ENCODE measurements at places on chromosomes 2 and 18. TPM values are rescaled to one million over a fixed set of nuclear protein-coding genes. Genes with fewer than 3 reads are reported as not detected.

The ADAM23 gene
- total RNA-seq = 0.03 TPM

The UGT1A8 gene
- not detected for total RNA-seq

The IL1RL1 gene
- total RNA-seq = not detected

GRCh38 chr18:49098386-49098785 is 147.6 kb upstream of the SMAD7 start:
- H3K27me3 ChIP-seq = no peaks in the 10 kb centered on the region
- no peaks in the 10 kb centered on the region for H3K36me3 ChIP-seq
- DNase-seq = no peak
- no peak overlapping the region for H3K4me3 ChIP-seq
- H3K4me1 ChIP-seq = peaks cover 39% of the 10 kb centered on the region

GRCh38 chr2:233470011-233470687 is 96.4 kb downstream of the USP40 start:
- no peak overlapping the region for H3K27ac ChIP-seq
- H3K27me3 ChIP-seq = no peaks in the 10 kb centered on the region
- no peaks in the 10 kb centered on the region for H3K4me1 ChIP-seq
- H3K36me3 ChIP-seq = peaks cover 40% of the 10 kb centered on the region
- no peak for DNase-seq

DNA sequence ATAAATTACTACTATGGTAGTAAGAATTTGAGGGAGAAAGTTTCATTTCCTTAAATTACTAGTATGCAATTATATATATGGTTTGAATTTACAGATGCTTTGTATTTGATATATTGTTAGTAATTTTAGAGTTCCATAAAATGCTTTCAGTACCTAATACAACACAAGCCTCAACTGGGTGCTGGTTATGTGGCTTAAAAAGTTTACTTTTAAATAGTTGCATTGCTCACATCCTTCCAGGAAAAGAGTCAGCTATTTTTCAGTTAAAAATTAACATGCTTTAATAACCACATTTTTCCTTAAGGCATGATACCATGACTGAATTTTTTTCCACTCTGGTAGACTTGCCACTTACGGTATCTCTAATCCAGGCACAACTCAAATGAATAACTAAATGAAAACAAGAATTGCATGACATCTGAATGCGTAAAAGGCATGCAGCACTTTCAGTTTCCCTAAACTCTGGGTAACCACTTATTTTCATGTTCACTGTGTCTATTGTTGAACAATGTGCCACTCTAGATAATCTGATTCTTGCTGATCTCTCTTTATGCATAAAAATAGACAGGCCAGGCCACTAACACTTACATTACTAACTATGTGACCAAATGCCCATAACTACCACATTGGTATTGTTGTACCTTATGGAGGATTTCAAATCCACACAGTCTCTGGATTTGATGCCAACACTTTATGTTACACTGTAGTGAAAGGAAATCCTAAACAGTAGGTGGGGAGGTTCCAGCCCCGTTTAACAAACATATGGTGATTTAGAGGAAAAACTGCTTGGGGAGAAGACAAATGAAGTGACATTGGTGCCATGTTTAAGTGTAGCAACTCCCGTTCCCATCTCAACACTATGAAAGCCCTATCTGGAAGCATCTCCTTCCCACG is 35.5 kb upstream of the SLC35F5 start:
- H3K4me1 ChIP-seq = peaks cover 9% of the 10 kb centered on the region
- no peak for DNase-seq
- H3K27ac ChIP-seq = peak overlapping the region; percentile 36
- H3K36me3 ChIP-seq = no peaks in the 10 kb centered on the region
- H3K4me3 ChIP-seq = peak overlapping the region; percentile 6

DNA sequence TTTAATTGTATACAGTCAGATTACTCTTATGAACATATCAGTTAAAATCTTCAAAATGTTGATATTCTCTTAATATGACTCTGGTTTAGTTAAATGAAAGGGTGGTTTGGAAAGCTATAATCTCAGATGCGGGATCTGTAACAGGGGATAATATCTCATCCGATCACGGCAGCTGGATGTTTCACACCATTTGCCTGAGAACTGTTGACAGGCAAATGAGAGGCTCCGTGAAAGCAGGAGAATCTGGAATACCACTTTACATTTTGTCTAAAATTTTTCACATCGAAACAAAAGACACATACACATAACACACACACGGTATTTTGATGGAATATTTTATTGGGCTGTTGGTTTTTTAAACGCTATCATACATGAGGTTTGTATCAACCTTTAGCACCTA is 518.6 kb upstream of the SLC39A10 start:
- H3K36me3 ChIP-seq = no peaks in the 10 kb centered on the region
- no peak overlapping the region for H3K4me3 ChIP-seq
- H3K4me1 ChIP-seq = no peaks in the 10 kb centered on the region
- H3K27ac ChIP-seq = no peak overlapping the region
- H3K27me3 ChIP-seq = no peaks in the 10 kb centered on the region
- no peak for DNase-seq

DNA sequence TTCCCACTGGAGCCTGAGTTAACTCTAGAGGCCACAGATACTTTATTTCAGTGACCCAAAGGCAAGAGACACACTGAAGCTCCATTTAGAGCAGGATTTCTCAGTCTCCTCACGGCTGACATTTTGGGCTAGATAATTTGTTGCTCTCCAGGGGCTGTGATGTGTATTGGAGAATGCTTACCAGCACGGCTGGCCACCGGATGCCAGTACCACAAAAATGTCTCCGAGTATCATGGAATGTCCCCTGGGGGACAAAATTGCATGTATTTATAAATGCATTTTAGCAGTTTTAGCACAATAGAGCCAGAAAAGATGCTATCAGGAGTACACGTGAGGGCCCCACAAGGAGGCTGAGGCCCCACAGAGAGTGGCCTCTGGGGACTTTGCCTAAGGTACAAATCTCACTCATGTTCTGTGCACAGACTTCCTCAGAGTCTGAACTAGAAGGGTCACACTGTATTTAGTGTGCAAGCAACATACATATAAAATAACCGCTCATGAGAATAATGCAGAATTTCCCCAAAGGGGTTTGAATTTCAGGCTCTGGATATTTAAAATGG is 20.5 kb upstream of the DCC start:
- DNase-seq = no peak
- no peaks in the 10 kb centered on the region for H3K27me3 ChIP-seq
- H3K4me3 ChIP-seq = no peak overlapping the region
- no peak overlapping the region for H3K27ac ChIP-seq
- no peaks in the 10 kb centered on the region for H3K36me3 ChIP-seq
- H3K4me1 ChIP-seq = no peaks in the 10 kb centered on the region

- H3K27ac ChIP-seq = no peak overlapping the region
- H3K4me1 ChIP-seq = no peaks in the 10 kb centered on the region
- H3K4me3 ChIP-seq = no peak overlapping the region
Observed at GRCh38 chr2:76610451-76610850, 899.7 kb upstream of the GCFC2 start.

- H3K4me3 ChIP-seq = no peak overlapping the region
- H3K4me1 ChIP-seq = no peaks in the 10 kb centered on the region
- no peaks in the 10 kb centered on the region for H3K27me3 ChIP-seq
- H3K36me3 ChIP-seq = no peaks in the 10 kb centered on the region
Observed at GRCh38 chr2:116988303-116988702, 826.2 kb upstream of the DDX18 start.

GRCh38 chr2:237440819-237441281 is 26.9 kb upstream of the COL6A3 start:
- H3K4me3 ChIP-seq = no peak overlapping the region
- no peaks in the 10 kb centered on the region for H3K27me3 ChIP-seq
- peaks cover 23% of the 10 kb centered on the region for H3K4me1 ChIP-seq
